EH (cell line): ENCODE measurements at places on chromosomes 2 and 18.

GRCh38 chr2:162245781-162246180 lies 2.5 kb upstream of the FAP start:
- peak; percentile 97 for DNase-seq

DNA sequence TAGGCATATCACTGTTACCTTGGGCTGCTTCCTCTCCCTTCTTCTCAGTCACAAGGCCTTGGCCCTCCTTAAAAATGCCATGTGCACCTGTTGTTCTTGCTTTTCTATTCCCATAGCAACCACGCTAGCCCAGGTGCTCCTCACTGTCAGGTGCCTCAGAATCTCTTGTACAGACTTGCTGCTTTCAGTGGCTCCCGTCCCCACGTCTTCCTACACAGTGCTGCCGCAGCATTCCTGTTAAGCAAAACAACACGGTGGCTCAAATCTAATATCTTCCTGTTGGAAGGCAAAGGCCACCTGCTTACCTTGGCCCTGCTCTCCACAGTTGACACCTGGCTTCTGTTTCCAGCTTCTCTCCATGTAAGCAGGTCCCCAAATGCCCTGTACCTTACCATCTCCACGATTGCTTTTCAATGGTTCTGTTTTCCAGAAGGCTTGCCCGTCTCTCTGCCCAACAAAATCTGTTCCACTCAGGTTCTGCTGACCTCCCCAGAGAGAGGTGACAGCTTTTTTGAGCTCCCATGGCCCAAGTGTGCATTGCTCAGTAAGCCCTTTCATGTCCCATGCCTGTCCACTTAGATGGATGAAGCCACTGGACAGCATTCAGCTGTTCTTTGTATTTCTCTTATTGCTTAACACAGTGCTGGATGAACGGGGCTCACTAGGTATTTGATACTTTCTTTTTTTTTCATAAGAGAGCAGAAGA lies 240.4 kb downstream of the PRKCE start:
- no peak for DNase-seq

DNA sequence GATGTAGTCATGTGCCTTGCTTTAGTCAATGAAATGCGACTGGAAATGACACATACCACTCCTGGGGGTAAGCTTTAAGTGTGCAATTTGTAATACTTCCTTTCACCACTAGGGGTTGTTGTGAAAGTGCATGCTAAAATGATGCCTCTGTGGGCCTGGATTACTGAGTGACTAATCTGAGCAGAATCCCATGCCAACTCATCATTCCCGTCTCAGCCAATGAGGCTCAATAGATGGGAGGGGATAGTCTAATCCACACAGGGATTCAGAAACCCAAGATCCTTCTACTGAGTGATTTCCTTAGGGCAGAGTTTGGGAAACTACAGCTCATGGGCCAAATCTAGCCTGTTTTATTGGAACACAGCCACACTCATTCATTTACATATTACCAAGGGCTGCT lies 54.0 kb downstream of the HRH4 start:
- peak; percentile 63 for DNase-seq

GRCh38 chr2:155169317-155169716 lies 470.8 kb downstream of the KCNJ3 start:
- no peak for DNase-seq

- peak; percentile 62 for DNase-seq
Measured at GRCh38 chr2:174776675-174777074, 12.4 kb upstream of the CHRNA1 start.

- peak; percentile 65 for DNase-seq
Measured at GRCh38 chr18:2547477-2548087, 23.7 kb downstream of the METTL4 start.

GRCh38 chr2:214450118-214450894 lies 39.5 kb downstream of the VWC2L start:
- no peak for DNase-seq

DNA sequence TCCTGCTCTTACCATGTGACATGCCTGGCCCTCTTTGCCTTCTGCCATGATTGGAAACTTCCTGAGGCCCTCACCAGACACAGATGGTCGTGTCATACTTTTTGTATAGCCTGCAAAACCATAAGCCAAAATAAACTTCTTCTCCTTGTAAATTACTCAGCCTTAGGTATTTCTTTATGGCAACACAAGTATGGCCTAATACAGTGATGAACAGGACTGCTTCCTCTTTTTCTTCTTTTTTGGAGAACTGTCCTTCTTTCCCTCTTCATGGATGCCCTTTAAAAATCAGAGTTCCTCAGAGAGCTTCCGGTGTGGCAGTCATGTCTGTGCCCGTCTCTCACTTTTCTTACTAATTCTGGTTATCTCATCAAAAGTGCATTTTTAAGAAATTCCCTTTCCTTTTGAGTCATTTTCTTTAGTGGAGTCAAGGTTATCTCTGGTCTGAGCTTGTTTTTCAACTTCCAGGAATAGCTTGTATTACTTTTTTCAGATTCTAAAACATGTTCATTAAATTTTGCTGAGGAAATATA lies 9.2 kb upstream of the IL1A start:
- peak; percentile 62 for DNase-seq

- peak; percentile 98 for DNase-seq
Measured at GRCh38 chr2:43075054-43075593, 151.3 kb downstream of the ZFP36L2 start.

GRCh38 chr2:100293341-100294161 lies 28.8 kb downstream of the LONRF2 start:
- no peak for DNase-seq

DNA sequence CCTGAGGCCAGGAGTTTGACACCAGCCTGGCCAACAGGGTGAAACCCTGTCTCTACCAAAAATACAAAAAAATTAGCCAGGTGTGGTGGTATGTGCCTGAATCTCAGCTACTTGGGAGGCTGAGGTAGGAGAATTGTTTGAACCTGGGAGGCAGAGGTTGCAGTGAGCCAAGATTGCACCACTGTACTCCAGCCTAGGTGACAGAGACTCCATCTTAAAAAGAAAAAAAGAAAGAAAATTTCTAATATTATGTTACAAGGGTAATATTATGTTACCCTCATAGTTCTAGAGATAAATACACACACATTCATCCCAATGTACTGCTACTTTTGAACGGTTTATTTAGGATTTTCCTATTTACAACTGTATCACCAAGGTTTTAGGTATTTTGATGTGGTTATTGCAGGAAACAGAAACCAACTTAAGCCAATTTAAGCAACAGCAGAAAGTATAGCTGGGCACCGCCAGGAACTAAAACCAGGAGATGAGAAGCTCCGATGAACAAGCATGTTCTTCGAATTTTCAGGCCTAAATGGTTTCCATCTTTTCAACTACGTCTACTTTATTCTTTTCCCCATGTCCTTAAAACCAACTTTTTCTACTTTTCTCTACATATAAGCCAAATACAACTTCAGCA lies 11.8 kb upstream of the ROCK1 start:
- DNase-seq: no peak

DNA sequence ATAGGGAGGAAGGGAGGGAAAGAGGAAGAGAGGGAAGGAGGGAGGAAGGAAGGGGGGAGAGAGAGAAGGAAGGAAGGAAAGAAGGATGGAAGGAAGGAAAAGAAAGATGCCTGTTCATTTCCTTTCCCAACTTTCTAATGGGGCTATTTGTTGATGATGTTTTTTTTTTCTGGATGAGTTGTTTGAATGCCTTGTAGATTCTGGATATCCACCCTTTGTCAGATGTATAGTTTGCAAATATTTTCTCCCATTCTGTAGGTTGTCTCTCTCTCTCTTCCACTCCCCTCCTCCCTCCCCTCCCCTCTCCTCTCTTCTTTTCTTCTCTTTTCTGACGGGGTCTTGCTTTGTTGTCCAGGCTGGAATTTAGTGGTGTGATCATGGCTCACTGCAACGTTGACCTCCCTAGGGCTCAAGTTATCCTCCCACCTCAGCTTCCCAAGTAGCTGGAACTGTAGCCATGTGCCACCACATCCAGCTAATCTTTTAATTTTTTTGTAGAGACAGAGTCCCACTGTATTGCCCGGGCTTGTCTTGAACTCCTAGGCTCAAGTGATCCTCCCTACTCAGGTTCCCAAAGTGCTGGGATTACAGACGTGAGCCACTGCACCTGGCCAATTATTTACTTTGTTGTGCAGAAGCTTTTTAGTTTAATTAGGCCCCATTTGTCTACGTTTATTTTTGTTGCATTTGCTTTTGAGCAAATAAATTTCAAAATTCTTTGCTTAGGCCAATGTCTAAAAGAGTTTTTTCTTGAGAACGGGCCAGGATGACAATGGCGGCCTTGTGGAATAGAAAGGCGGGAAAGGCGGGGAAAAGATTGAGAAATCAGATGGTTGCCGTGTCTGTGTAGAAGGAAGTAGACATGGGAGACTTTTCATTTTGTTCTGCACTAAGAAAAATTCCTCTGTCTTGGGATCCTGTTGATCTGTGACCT lies 57.3 kb upstream of the FAM117B start:
- no peak for DNase-seq

- no peak for DNase-seq
Measured at GRCh38 chr2:231394211-231395141, 1.0 kb upstream of the B3GNT7 start.

- DNase-seq: peak; percentile 42
Measured at GRCh38 chr2:174334781-174335251, at the start of gene SP9. Gene SP9 (plus strand): TSS chr2:174334954. CDS start chr2:174335093, 139 bp downstream.

- DNase-seq: no peak
Measured at GRCh38 chr2:149552830-149553229, 34.7 kb downstream of the MMADHC start.

DNA sequence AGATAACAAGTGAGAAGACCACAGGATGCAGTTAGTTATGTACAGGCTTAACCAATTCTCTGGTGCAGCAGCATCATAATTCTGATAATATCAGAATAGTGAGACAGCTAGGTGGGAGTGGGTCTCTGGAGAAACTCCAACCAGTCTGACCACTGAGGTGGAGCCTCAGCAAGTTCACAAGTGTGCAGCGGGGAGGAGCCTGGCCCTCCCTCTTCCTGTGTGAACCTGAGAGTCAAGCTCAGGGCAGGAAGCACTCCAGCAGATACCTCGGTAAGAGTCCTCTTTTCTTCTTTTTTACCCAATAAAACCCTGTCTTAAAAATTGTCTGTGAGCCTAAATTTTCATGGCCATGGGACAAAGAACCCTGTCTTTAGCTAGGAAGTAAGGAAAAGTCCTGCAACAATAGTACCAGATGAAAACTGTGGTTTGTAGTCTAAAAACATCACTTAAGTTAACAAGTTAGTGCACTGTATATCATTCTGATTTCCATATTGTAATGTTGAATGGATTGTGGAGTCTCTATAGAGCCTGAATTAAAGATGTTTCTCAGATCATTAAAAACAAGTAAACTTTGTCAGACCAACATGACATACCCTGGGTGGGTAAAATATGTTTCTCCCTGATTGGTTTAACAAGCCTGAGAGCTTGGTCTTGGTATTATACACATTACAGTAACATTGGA lies 370.8 kb downstream of the TMEM182 start:
- DNase-seq: no peak

GRCh38 chr18:61946449-61946848 lies 53.6 kb upstream of the RNF152 start:
- peak; percentile 54 for DNase-seq

GRCh38 chr2:4604767-4605166 lies 901.4 kb downstream of the DCDC2C start:
- no peak for DNase-seq

DNA sequence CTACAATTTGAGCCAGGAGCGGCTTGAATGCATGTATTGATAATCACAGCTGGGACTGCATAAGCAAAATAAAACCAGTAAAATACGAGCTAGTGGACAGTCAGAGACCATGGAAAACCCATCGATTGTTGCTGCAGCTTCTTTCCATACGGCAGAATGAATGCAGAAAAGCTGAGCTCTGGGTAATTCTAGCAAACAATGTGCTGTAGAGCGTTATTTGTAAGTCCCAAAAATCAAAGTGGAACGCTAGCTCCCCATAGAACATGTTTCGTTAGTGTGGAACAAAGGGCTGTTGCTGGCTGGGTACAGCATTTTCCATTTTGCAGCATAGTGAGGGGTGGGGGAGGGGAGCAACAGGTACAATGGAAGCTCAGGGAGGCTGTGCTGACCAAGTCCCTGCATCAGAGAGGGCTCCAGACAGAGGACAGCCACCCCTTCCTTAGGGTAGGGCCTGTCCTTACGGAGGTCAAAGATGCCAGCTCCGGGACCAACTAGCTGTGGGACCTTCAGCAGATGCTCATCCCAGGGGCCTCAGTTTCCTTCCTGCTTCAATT lies 74.1 kb downstream of the BOD1L2 start:
- DNase-seq: no peak

- no peak for DNase-seq
Measured at GRCh38 chr2:10332402-10333246, 29.9 kb downstream of the HPCAL1 start.

DNA sequence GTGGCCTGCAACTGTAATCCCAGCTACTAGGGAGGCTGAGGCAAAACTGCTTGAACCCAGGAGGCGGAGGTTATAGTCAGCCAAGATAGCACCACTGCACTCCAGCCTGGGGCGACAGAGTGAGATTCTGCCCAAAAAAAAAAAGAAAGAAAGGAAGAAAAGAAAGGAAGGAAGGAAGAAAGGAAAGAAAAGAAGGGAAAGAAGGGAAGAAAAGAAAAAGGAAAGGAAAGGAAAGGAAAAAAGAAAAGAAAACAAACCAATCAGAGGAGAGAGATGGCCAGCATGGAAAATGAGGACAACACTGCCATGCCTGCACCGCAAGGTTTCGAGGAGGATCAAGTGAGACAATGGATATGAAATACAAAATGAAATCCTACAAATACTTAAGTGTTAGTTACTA lies 34.7 kb downstream of the NOL10 start:
- no peak for DNase-seq

DNA sequence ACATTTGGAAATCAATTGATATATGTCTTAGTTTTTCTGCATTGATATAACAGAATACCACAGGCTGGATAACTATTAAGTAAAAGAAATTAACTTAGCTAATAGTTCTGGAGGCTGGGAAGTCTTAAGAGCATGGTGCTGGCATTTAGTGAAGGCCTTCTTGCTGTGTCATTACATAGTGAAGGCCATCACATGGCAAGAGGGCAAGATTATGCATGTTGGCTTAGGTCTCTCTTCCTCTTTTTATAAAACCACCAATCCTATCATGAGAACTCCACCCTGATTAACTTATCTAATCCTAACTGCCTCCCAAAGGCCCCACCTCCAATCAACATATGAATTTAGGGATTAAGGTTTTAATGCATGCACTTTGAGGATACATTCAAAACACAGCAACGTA lies 225.5 kb upstream of the VRK2 start:
- no peak for DNase-seq

- DNase-seq: no peak
Measured at GRCh38 chr2:128590309-128591021, 271.8 kb upstream of the HS6ST1 start.

GRCh38 chr2:219369447-219369861 lies 18.3 kb downstream of the DNPEP start:
- DNase-seq: peak; percentile 75
